ENCODE measurements at places on chromosomes 5 and 9.

- no peak for DNase-seq
Measured at GRCh38 chr5:95986937-95987520, 25.4 kb upstream of the ELL2 start.

DNA sequence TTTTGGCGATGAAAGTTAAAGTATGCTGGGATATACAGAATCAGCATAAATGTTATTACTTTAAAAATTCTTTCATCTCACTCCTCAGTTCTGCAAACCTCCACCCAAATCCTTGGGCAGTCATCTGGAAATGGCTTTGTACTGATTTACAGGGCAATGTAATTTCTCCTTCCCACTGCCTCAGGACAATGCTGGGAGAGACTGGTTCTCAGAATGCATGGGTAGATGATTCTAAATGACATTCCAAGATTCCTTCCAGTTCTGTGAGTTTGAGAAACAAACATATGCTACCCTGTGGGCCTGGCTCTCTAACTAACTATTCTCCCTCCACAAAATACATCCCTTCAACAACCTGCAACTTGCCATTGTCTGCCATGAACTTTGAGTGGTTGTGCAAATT is 7.5 kb upstream of the PSAT1 start:
- DNase-seq: no peak

DNA sequence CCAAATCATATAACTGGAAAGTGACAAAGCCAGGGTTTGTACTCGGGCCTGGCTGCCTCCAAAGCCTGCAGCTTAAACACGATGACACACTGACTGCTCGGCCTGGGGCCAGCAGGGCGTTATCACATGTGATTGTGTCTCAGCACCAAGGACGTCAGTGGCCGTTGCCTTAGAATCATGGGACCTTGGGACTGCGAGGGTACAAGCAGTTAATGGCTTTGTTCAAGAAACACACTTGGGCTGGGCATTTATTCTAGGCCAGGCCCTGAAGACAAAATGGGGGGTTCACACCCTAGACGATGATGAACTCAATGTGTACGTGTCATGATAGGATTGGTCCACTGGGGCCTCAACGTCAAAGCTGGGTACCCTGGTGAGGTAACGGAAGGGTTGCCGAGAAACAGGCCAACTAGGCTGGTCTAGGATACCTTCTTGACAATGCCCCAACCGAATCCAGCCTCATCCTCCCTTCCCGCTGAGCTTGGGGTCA is 13.0 kb downstream of the SH3PXD2B start:
- no peak for DNase-seq

DNA sequence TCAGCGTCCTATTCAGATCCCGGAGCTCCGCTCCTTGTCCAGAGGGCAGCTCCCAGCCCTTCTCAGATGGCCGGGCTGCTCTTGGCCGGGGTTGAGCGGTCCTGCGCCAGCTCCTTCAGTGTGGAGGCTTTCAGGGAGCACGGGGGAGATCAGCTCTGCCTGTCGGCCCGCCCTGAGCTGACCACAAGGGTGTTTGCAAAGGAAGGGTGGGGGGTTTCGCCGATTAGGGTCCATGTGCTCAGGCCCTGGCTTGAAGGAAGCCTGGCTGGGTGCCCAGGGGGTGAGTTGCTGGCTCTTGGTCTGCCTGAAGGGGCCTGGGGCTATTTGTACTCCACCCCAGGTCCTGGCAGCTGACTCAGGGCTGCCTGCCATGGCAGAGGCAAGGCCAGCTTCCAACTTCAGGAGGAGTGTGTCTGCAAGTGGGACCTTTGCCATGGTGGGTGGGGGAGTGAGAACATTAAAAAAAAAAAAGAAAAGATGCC is 250.1 kb upstream of the KLF4 start:
- no peak for DNase-seq

- DNase-seq: no peak
Measured at GRCh38 chr9:108235609-108236008, 620.2 kb downstream of the ACTL7B start.

DNA sequence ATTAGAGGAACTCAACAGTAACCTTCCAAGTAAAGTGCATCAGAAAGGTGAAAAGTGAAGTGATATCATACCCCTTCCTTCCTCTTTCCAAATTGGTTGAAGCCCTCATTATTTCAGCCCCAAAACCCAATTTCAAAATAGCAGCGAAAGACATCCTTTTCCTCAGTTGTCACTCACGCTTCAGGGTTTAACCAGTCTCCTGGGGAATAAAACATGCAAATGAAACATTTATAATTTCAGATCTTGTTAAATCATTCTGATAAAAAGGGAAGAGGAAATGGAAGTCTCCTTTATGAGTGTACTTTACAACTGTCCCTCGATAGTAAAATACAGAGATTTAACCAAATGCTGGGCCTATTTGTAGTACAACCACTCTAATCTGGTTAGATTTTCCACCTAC is 22.5 kb downstream of the TRPM6 start:
- no peak for DNase-seq

DNA sequence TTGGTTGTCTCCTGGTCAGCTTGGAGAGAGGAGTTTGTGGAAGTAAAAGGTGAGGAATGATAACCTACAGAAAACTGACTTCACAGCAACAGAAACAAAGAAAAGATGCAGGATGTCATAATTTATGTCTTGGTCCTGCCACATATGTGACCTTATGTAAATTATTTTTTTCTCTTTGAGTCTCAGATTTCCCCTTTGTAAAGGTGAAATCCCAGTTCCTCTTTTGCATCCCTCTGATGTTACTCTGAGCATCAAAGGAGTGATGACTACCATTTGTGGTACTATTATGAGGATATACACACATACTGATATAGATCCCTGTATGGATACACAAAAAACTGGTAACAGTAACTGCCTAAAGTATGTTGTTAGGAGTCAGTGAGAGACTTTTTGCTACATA is 1.4 kb upstream of the THG1L start:
- DNase-seq: no peak

DNA sequence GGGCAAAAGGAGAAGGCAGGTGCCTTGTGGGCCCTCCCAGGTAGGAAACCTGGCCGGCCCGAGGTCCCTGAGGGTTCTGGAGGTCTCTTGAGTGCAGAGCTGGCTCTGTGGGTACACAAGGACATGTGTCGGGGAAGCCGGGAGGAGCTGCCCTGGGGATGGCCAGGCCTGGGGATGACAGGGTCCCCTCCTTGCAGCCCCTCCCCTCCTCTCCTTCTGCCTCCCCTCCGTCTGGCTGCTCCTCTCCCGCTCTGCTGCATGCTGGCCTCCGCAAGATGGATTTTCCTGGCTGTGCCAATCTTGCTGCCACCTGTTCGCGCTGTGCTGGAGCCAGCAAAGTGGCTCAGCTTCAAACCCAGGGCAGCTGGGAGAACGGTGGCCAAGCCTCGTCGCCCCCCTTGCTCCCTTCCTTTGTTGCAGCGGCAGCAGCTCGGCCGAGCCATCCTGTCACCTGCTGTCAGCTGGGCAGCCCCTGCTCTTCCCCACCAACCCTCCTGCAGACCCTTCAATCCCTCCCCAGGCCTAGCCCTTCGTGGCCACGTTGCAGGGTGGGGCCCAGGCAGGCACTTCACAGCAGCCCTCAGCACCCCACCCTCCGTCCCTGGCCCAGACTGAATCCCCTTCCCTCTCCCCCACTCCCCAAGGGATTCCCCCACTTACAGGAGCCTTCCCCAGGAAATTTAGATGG is 17.6 kb upstream of the UNC5A start:
- DNase-seq: no peak

DNA sequence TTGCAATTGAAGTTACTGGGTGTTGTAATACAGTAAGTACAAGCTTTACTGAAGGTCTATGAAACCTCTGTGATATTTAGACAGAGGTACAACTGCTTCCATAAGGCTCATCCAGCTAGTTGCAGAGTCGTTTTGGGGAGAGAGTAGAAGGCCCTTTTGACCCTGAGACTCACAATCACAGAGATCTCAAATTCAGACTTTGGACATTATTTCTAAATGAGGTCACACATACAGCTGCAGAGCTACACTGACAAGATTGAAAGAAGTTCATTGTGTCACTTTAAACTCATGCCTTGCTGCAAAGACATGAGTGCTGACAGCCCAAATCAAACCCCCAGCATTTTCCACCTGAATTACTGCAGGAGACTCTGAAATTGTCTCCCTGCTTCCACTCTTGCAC is 205.9 kb upstream of the TMEM161B start:
- DNase-seq: no peak

GRCh38 chr9:74755355-74755754 is 132.4 kb downstream of the TRPM6 start:
- no peak for DNase-seq

- no peak for DNase-seq
Measured at GRCh38 chr9:78188594-78188993, 47.3 kb upstream of the CEP78 start.

- DNase-seq: no peak
Measured at GRCh38 chr9:127754099-127755060, 19.3 kb upstream of the TOR2A start.

- no peak for DNase-seq
Measured at GRCh38 chr9:137486141-137486490, 27.0 kb upstream of the NSMF start.

GRCh38 chr5:151205411-151205810 is 18.5 kb downstream of the CCDC69 start:
- DNase-seq: no peak

- DNase-seq: no peak
Measured at GRCh38 chr9:133759146-133759900, 21.2 kb upstream of the SARDH start.

DNA sequence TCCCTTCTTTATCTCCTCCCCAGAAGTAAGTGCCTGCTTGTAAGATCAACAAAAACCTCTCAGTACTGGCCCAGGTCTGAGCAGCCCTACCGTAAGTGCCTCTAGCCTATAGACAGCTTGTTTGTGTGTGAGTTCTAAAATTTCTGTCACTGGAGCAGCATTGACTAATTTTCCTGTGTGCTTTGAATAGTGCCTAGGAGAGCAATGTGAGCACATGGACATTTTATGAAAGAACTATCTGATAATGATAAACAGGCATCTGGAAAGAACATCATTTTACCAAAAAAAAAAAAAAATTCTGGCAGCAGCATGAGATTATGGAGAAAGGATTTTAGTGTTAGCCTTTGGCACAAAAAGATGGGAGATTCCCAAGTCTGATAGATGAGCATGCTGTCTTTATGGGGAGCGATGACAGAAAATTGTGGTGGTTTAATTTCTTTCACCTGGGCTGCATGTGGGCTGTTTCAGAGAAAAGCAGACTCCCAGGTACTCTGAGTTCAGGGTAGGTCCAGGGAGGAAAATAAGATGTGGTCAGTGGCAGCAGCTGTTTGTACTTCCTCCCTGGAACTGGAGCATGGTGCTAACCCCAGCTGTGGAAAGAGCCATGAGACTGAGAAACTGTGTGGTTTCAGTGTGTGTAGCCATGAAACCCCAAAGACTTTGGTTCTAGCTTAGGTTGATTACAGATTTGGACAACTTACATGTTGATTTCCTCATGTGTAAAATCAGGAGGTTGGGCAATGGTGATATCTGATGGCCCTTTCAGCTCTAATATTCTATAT is 419.9 kb downstream of the NTRK2 start:
- DNase-seq: no peak

GRCh38 chr9:124886866-124887492 is 25.0 kb downstream of the ARPC5L start:
- DNase-seq: no peak

- no peak for DNase-seq
Measured at GRCh38 chr9:135520916-135521607, at the start of gene LCN1. Gene LCN1, plus strand, starts transcription at chr9:135521440. Its CDS starts 58 bp downstream, at chr9:135521498.

DNA sequence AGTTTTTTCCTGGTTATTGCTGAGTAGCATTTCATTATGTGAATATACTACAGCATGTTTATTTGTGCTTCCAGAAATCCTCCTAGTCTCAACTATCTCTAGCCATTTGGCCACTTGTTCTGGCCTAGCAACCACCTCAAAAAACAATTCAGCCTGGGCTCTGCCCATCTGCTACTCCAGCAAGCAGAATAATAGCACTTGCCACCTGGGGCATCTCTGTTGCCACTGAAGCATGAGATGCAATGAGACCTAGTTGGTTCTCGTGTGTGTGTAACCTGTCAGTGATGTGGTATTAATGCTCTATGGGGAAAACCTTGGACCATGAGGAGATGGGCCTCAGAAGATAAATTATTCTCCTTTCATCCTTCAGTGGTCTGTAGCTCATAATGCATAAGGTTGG is 129.5 kb downstream of the RNF180 start:
- no peak for DNase-seq

GRCh38 chr9:134267881-134268724 is 58.2 kb upstream of the RXRA start:
- DNase-seq: no peak

- DNase-seq: no peak
Measured at GRCh38 chr9:124420991-124421543, 5.8 kb upstream of the PSMB7 start.
